Right ventricle myocardium superior (tissue), 1 donor: ENCODE measurements at places on chromosomes 7 and 10.

DNA sequence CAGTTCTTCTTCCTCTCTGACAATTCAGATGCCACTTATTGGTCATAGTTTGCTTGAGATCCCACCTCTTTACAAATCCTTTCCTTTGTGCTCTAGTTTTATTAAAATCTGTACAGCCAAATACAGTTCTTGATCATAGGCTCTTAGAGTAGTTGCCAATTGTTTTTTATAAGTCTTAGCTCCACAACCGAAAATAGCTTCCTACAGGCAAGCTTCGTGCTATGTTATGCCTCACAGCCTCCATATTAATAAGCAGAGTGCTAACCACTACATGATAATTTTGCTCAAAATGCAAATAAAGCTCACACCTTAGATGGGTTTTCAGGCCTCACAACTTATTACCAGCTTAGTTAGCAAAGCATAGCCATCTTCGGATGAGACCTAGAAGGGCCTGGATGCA is 688.9 kb downstream of the MAGI2 start:
- DNase-seq: no peak

- DNase-seq: peak; percentile 83
Observed at GRCh38 chr7:98178321-98178720, 32.9 kb upstream of the BHLHA15 start.

DNA sequence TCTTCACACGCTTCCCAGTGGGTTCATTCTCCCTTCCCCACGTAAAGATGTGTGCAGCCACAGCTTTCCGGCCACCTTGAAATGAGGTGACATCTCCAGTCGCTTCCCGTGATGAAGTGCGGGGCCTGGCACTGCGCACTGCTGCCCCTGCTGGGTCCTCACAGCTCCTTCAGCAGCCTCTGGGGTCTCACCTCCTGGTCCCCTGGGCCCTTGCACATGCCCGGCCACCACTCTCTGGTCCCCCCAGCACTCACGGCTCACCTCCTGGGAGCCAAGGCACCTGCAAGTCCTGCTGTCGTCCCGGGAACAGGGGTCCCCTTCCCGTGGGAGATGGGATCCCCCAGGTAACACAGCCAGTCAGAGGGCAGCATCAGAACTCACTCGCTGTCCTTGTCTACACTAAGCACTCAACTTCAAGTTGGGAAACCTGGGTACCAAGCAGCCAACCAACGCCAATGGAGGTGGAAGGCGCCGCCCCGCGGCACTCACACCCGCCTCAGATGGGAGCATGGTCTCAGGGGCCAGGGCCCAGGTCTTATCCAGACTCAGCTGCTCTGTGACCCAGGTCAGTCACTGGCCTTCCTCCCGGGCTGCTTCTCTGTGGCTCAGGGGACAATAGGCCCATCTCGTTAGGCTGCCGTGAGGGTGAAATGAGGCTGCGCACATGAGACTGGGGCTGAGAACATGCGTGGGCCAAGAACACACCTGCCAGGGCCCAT is 176.2 kb downstream of the PTPRN2 start:
- no peak for DNase-seq

DNA sequence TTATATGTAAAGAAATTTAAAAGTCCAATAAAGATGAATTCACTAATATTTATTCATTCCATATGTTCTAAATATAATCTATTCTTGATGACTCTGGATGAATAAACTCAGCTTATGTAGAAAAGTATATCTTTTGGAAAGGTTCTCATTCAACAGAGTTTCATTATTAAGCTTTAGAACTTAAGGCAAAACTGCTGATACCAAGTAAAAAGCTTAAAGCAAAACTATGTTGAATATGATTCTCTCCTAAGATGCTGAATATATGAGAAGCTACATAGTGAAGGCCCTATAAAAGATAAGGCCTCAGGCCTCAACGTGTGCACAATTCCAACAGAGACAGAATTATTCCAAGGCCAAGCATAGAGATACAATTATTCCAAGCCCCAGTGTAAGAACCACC is 30.8 kb downstream of the ZNF800 start:
- DNase-seq: no peak

GRCh38 chr7:35736725-35737124 is 41.8 kb upstream of the HERPUD2 start:
- no peak for DNase-seq

DNA sequence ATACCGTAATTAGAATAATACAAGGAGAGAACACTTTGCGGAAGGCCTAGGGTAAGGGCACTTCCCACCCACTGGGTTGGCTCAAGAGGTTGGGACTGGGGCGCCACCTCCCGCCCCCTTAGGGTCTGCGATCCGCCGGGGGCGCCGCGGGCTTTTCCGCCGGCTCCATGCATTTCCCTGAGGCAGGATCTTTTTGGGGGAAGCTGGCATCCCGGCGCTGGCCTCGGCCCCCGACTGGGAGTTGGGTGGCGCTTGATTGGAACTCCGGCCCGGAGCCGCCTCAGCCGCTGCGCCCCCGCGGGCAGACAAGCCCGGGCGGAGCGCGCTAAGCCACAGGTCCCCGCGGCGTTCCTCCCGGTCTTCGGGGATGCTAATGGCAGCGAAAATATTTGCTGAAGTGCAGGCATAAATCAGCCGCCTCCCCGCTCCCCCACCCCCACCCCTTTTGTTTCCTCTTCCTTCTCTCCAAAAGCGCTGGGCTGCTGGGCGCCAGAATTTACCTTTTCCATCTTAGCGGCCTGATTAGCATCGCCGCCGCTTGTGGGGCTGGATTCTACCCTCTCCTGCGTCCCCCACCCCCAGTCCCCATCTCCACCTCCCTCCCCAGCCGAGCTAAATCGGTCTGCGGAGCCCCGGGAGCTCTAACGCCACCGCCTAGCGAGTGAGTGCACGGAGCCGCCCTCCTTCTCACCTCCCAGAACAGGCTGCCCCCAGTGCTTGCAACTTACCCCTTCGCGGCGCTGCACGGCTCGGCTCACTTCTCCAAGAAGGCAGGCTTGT is 5.1 kb downstream of the UNC5B start:
- no peak for DNase-seq

DNA sequence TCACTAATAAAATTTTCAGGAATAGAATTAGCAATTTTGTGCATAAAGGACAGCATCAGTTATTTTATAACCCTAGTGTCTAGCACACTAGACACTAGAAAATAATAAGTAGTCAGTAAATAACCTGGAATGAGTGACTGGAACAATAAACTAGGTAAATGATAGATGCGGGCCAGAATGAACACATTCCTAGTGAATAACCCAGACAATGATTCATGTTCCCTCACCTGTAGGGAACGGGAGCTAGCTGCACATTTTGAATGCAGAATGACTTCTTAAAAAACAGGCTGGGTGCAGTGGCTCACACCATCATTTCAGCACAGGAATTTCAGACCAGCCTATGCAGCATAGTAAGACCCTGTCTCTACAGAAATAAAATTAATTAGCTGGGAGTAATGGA is 3.2 kb upstream of the ATOH7 start:
- DNase-seq: no peak

DNA sequence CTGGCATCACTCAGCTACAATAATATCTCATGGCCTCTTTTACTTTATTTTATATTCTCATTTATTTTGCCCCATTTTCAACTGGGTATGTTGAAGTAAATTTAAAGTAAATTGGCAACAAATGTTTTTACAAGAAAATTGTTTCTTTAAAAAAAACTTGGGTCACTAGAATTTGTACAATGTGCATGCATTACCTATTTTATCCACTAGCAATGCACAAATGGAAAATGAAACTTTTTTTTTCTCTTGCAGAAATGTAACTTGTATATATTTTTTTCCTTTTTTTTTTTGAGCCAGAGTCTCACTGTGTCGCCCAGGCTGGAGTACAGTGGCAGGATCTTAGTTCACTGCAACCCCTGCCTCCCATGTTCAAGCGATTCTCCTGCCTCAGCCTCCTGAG is 10.3 kb upstream of the H2AZ2 start:
- DNase-seq: no peak

GRCh38 chr7:6015917-6016652 is 7.0 kb downstream of the AIMP2 start:
- peak; percentile 85 for DNase-seq

DNA sequence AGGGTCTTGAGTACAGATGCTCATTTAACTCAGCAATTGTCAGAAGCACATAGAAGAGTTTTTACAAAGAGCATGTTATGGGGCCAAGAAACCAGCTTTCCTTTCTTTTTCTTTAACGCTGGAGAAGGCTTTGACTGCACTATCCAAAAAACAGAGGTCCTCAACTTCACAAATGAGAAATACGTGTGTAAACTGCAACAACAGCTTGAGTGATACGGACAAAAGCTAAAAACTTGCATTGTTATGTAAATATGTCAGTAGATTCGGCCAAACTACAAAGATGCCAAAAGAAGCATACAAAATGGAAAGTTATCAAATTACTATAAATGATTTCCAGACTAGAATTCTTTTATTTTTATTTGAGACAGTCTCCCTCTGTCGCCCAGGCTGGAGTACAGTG is 62.4 kb upstream of the C10orf90 start:
- DNase-seq: no peak

DNA sequence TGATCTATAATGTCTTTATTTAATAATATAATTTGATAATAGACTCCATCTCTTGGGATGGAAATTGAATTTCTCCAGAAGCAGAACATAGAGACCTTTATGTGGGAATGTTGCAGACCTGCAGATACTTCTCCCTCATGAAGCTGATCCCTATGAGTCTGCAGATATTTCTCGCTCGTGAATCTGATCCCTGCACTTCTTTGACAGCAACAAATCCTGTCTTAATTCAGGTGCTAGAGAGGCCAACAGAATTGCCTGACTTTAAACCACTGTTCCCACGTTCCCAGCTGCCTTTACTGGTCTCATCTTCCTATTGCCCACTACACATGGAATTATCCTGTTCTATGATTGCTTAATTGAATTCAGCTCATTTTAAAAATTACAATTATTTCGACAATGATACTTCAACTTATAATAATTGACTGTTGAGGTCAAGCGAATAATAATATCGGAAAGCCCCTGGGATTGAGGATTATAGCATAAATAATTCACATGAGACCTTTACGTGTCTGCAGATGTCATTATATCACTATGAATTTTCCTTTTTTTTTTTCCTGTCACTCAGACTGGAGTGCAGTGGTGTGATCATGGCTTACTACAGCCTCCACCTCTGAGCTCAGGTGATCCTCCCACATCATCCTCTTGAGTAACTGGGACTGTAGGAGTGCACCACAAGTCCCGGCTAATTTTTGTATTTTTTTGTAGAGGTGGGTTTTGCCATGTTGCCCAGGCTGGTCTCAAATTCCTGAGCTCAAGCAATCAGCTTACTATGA is 486.4 kb upstream of the ADARB2 start:
- no peak for DNase-seq

GRCh38 chr7:94632338-94633013 is 23.5 kb downstream of the SGCE start:
- DNase-seq: no peak

DNA sequence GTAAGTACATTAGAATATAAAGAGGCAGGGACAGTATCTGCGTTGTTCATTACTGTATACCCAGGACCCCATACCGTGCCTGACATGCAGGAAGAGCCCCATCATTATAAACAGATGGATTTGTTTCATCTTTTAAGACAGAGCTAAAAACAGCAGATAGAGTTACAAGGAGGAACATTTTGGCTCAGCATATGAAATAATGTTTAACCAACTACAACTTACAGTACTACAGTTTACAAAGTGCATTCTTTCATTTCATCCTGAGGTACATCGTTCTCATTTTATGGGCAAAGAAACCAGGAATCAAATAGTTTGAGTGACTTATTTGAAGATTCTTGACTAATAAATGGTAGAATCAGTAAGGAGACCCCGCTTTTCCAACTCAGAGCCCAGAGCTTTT is 38.1 kb upstream of the AGBL3 start:
- no peak for DNase-seq

DNA sequence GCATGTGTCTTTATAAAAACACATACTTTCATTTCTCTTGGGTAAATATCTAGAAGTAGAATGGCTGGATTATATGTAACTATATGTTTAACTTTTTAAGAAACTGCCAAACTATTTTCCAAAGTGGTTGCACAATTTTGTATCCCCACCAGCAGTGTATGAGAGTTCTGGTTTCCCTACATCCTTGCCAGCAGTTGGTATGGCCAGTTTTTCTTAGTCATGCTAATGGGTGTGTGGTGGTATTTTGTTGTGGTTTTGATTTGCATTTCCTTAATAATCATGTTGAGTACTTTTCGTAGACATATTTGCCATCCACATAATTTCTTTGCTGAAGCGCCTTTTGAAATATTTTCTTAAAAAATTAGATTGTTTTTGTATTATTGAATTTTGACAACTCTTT is 60.3 kb downstream of the NEUROG3 start:
- no peak for DNase-seq

DNA sequence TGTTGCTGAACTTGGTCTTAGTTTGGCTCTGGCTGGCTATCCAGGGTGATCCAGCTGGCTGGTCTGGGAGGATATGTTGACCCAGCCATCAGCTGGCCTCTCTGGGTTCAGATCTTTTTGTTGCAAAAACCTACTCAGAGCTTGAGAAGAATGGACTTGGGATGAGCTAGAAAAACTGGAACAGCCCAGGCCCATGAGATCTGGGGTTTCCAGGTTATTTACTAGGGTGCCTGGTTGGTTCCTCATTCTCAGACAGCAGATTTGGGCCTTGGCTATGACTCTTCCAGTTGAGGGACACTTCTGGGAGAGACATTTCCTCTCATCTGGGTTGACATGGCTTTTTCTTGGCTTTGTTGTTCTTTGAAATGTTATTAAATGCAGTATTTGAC is 116.6 kb downstream of the ADCY1 start:
- DNase-seq: no peak

DNA sequence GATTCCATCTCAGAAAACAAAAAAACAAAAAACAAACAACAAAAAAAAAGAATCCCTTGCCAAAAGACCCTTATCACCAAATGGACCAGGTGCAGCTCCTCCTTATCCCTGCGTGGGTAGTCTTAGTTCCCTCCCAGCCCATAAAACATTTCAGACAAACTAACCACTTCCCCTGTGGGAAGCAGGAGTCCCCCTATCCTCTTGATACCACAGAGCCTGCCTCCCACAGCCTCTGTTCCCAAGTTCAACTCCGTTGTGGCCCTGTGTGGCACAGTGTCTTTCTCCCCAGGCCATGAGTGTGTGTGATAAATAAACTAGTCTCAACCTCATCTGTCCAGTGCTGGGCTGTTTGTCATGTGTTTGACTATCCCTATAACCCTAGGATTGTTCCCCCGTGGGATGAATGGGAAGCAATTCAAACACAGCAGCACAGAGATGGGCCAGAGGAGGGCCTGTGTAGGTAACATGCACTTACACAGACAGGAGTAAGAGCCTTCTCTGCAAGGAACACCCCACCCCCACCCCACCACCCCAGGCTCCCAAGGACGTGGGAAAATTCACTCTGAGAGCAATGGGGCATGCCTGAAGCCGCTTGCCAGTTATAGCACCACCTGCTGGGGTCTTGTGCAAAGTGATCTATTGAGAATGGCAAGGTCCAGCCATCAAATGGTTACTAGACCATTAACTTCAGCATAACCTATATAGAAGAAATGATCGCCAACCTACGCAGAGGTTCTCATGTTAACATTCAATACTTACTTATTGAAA is 147.1 kb upstream of the GHITM start:
- DNase-seq: no peak

GRCh38 chr7:122310119-122311021 is 5.8 kb upstream of the FEZF1 start:
- peak; percentile 38 for DNase-seq
